ENCODE measurements at places on chromosomes 4 and X.

DNA sequence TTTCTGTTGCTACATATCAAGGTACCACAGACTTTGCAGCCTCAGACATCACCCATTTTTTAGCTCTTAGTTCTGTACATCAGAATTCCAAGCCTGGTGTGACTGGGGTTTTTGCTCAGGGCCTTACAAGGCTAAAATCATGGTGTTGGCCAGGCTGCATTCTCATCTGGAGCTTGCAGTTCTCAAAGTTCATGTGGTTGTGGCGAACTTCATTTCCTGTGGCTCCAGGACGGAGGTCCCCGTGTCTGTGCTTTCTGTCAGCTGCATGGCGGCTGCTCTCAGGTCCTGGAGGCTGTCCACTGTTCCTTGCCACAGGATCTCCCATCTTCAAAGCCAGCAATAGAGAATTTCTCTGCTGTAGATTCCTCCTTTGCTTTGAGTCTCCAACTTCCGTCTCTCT is 157.4 kb downstream of the STIM2 start:
- DNase-seq: no peak

GRCh38 chr4:164731827-164732474 is 22.0 kb upstream of the SMIM31 start:
- no peak for DNase-seq

GRCh38 chr4:20062054-20062453 is 189.7 kb upstream of the SLIT2 start:
- DNase-seq: no peak

DNA sequence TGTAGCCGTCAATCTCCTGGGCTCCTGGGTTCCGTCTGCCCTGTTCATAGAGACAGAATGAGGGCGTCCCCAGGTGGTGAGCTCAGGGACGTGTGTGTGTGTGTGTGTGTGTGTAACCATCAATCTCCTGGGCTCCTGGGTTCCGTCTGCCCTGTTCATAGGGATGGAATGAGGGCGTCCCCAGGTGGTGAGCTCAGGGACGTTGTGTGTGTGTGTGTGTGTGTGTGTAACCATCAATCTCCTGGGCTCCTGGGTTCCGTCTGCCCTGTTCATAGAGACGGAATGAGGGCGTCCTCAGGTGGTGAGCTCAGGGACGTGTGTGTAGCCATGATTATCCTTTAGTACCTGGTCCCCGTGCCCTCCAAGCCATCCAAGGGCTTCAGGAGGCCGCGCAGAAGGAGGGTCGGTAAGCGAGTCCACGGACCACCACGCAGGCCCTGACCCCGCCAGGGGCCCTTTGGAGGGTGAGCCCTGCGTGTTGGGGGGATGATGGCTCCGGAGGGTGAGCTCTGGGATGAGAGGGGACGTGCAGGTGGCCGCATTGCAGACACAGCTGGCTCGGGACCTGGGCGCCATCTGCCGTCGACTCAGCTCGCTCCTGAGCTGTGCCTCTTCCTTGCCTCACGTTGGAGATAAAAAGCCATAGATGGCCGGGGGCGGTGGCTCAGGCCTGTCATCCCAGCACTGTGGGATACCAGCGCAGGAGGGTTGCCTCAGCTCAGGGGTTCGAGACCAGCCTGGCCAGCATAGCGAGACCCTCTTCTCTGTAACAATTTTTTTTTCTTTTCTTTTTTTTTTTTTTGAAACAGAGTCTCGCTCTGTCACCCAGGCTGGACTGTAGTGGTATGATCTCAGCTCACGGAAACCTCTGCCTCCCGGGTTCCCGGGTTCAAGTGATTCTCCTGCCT is 5.4 kb upstream of the GTPBP6 start:
- no peak for DNase-seq
